ENCODE measurements at places on chromosomes 7 and 10.

DNA sequence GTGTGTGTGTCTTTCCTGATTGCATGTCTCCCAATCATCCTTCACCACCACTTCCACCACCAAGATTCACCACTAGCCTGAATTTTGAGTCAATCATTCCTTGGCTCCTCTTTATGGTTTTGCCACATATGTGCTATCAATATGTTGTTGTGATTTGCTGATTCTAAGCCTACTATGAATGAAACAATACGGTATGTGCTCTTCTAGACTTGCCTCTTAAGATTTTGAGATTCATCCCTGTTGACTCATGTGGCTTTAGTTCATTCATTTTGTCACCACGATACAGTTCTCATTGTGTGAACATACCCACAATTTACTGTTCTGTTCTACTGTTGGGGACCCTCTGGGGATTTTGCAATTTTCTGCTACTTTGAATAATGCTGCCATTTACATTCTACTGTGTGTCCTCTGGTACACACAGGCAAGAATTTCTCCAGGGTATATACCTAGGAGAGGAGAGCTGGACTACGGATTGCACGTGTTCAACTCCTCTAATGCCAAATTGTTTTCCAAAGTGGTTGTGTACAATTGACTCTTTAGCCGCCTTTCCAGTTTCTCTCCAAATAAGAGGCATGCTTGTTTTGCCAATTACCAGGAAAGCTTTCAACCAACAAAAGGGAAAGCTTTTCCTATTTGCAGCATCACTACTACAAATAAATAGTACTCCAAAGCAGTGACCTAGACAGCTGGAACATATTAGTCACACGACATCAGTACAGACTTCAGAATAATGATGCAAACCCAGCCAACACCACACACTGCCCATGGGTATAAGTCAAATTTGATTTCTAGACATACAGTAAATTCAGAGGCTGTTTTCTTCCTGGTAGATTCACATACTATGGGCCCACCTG lies 30.0 kb downstream of the SGMS1 start:
- no peak for DNase-seq

DNA sequence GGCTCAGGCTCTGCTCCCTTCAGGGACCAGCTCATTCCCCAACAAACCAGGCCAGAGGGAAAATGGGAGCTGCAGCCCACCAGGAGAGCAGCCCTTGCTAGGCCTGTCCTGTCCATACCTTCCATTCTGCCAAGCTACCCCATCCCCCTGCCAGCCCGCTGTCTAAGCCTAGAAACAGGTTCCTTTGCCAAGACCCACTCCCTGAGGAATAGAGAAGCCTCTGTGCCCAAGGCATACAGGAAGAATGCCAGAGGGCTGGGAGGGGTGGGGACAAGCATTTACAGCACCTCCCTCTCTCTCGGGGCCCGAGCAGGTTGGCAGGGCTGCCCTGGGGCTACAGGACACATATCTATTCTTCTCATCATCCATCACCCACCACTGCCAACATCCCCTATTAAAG lies 178.3 kb downstream of the GRID1 start:
- DNase-seq, result no peak

- DNase-seq, result no peak
These were observed 422.5 kb downstream of the HTR7 start for GRCh38 chr10:90435296-90435695.

GRCh38 chr10:93541402-93542357 lies 24.8 kb upstream of the FFAR4 start:
- DNase-seq, result no peak

DNA sequence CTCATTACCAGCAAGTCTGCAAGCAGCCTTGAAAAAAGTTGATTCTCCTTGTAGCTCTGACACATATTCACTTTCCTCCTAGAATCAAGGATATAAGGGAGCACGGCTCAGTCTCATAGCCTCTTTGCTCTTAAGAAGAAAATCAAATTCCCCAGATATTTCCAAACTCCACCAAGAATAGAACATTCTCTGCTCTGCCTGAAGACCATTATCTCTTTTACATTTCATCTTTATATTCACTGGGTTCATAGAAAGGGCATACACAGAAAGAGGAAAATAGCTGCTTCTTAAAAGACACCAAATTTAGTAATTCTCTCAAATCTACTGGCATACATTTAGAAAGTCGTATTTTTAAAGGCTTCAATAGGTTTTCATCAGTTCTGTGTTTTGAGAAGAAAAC lies 92.0 kb downstream of the HPSE2 start:
- DNase-seq, result no peak

- DNase-seq, result no peak
These were observed 119.4 kb downstream of the DIP2C start for GRCh38 chr10:569961-570627.

- DNase-seq, result no peak
These were observed 32.7 kb downstream of the ABCB5 start for GRCh38 chr7:20647908-20648776.

DNA sequence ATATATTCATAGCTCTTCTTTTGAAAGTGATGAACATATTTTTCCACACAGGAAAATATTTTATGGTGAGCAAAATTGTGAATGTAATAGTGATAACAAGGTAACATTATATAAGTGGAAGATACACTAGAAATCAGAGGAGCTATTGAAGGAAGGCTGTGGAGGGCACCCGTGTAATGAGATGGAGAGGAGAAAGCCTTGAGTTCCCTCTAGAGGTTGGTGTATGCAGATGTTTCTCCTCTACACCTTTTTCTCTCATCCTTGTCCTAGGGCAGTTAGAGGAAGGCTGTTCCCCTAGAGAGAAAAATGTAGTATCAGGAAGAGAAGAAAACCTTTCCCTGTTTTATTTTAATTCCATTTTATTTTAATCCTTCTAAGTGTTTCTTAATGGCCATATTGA lies 54.6 kb upstream of the NRG3 start:
- DNase-seq, result no peak

- DNase-seq, result no peak
These were observed 17.5 kb upstream of the ANLN start for GRCh38 chr7:36372156-36372555.

- no peak for DNase-seq
These were observed 22.6 kb upstream of the PSMG3 start for GRCh38 chr7:1592299-1592871.

GRCh38 chr10:114499630-114500190 lies 95.4 kb upstream of the AFAP1L2 start:
- DNase-seq, result no peak

GRCh38 chr10:123408660-123409059 lies 254.5 kb downstream of the BUB3 start:
- no peak for DNase-seq

DNA sequence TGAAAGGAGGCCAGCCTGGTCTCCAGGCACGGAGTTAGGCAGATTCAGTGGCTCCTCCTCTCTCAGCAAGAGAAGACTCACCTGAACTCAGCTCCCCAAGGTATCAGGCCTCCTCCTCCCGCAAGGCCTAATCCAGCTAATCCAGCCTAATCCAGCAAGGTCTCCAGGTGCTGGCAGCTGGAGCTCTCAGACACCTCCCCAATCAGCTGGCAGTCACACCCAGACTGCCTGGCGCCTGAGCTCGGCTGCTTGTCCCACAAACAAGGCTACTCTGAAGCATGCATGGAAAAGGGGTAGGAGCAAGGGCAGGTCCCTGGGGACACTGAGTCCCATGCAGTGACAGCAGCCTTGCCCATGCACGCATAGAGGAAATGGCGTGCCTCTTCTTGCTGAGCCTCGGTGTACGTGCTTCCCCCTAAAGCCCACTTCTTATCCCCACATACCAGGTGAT lies 3.3 kb upstream of the OPN4 start:
- DNase-seq, result no peak

DNA sequence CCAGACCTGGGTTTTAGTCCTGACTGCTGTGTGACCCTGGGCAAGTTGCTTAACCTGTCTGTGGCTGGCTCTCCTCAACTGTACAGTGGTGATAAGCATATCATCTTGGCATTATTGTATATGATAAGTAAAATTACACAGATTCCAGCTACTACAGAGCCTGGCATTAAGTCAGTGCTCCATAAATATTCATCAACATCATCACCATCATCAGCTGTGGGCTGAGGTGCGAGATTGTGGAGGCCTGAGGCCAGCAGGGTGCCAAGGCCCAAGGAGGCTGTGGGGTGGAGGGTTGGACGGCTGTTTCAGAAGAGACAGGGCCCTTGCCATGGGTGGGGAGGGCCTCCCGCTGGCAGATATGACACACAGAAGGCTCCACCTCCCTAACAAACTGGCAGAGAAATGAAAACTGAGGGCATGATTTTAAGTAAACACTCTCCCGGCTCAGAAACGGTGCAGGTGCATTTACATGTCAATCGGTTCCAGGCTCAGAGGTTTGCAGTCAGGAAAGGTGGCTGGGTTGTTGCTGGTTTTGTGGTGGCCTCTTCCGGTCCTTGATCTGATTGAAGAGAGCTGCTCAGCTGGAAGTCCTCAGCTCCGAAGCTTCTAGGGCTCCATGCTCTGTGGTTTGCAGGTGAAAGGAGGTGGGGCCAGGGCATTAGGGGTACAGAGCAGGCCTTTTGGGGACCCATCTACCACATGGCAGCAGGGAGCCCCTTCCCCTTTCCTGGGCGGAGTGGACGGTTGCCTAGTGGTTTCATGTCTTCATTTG lies 10.2 kb downstream of the CRYGN start:
- DNase-seq, result no peak

GRCh38 chr7:113026941-113027340 lies 59.7 kb downstream of the GPR85 start:
- no peak for DNase-seq

GRCh38 chr7:155333346-155334234 lies 35.9 kb downstream of the INSIG1 start:
- no peak for DNase-seq

- DNase-seq, result no peak
These were observed 126.4 kb upstream of the RSU1 start for GRCh38 chr10:16943295-16944285.

- no peak for DNase-seq
These were observed 77.2 kb downstream of the PLXNA4 start for GRCh38 chr7:132499065-132499464.

GRCh38 chr10:123019941-123020703 lies 11.3 kb downstream of the ACADSB start:
- DNase-seq, result peak; percentile 24

DNA sequence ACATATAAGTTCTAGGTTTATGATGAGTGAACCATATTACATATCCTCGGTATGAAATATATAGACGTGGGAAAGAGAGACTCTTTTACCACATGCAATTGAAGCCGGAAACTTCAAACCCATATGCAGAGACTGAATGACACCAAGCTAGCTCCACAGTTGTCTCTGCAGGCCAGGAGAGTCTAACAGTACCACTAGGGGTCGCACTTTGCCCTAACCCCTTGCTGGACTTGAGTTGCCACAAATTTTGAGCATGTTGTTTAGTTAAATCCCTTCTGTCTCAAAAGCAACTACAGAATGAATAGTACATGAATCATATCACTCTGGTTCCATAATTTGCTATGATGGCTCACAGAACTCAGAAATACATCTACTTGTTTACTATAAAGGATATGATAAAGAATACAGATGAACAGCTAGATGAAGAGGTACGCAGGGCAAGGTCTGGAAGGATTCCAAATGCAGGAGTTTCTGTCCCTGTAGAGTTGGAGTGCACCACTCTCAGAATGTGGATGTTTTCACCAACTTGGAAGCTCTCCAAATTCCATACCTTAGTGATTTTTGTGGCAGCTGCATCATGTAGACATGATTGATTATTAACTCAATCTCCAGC lies 112.4 kb upstream of the YAE1 start:
- peak; percentile 33 for DNase-seq

DNA sequence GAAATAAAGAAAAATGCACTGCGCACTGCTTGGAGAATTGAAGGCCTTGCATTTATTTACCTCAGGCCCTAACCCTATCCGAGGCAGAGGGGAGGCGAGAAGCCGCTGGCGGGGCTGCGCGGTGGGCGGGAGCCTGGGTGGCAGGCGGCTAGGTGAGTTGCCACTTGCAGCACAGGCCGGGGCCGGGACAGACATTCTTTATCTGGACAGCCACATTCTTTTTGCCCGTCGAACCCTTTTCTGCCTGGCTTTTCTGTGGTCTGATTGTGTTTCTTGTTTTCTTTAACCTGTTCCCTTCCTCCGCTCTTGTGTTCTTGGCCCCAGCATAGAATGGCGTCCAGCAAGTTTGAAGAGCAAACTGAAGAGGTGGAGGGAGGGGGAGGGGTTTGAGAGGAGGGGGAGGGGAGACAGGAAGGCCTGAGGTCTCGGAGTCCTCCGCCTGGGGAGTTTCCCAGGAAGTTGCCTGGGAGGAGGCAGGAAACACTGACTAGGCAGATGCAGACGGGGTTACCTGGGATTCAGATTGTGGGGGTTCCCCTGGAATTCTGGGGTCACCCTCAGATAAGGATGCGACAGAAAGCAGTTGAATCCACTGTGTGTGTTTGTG lies 5.1 kb downstream of the SHH start:
- DNase-seq, result no peak

DNA sequence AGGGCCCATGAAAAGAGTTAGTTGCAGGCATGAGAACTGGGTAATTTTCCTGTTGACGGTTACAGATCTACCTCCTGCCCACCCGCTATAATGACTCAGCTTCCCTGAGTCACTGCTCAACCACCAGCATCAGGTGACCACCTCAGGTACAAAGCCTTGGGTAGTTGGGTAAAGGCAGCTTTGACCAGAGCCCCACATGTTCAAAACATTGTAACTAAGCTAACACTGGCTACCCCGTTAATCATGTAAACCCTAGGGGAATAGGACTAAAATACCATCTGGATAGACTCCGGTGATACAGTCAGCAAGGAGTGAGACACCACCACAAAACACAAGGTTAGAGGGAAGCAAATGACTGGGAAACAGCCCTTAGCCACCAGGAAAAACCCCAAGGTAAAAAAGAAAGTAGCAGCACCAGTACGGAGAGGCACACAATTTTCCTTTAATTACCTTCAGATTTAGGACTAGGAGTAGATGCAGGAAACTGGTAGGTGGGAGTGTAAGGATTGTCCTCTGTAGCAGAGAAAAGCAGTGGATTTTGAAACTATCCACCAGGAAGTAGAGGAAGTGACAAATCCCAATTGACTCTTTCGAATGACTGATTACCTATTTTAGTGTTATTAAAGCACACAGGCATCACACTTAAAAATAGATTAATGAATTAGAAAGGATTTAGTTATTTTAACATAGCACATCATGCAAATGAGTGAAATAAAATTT lies 103.5 kb upstream of the PDLIM1 start:
- no peak for DNase-seq

DNA sequence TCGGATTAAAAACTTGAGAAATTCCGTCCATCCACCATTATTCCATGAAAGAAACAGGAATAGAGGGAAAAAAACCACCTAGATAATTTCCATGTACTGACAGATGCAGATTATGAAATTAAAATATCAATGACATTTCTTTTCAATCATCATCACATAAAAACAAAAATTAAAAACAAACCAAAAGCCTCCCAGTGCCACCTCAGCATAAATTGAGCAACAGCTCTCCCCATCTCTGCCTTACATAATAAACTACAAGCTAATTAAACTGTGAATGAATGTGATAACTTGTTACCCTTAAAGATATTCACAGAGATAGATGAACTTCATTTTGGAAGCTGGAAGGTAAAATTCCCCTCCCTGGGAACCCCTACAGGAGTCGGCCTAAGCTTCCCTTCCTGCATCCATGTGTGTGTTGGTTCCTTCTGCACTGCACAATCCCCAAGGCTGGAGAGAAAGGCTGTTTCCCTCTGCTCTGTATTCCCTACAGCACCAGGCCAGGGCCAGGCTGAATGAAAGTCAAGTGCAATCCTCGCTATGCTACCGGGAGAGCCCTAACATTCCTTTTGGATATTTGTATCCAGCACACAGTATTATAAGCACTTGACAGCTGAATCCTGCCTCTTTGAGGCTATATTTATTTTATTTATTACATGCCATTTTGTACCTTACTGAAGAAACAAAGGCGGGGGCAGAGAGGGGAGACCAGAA lies 8.1 kb downstream of the CCDC6 start:
- DNase-seq, result no peak

- no peak for DNase-seq
These were observed 462.9 kb downstream of the PTPRN2 start for GRCh38 chr7:158124671-158125079.
